ENCODE measurements at places on chromosomes 3 and 15. TPM values are rescaled to one million over a fixed set of nuclear protein-coding genes. Genes with fewer than 3 reads are reported as not detected.

Gene SNX33
- 1.8 TPM for total RNA-seq

DNA sequence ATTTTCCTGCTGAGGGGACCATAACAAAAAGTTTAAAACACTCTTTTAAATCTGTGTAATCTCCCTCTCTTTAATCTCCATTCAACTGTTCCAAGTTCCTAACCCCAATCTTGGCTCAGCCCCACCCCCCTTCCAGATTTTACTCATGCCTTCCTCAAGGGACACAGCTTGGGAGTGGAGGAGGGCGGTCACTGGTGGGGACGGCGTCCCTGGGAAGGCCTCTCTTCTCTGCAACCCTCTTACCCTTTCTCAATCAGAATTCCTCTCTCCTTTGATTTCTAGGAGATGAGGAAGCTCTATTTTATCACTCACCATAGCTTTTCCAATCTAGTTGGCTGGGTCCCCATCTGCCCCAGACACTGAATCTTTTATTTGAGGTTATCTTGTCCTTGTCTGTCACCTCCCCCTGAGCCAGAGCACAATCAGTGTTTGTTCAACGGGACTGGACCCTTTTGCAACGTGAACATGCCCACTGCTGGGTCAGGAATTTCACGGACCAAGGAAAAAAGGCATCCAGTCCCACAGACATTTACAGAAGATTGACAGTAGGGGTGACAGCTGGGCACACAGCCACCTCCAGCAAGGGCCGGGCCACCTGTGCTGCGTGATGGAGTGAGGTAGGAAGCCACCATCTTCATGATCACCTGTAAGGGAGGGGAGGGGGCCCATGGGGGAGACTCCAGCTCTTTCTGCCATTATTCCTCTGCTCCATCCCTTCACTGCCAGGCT is 84.0 kb upstream of the HERC1 start:
- DNase-seq, result no peak
- H3K27me3 ChIP-seq, result peaks cover 6% of the 10 kb centered on the region
- H3K27ac ChIP-seq, result no peak overlapping the region
- peaks cover 3% of the 10 kb centered on the region for H3K36me3 ChIP-seq

Gene DPPA4
- 0.21 TPM for total RNA-seq

Gene IL1RAP
- total RNA-seq, result 11.3 TPM

- H3K4me3 ChIP-seq, result peak within 1 kb of the TSS; percentile 97
- peaks cover 2% of the 10 kb centered on the region for H3K36me3 ChIP-seq
- peaks cover 27% of the 10 kb centered on the region for H3K4me1 ChIP-seq
- peak; percentile 81 for DNase-seq
- peak within 1 kb of the TSS; percentile 93 for H3K27ac ChIP-seq
- H3K27me3 ChIP-seq, result no peaks in the 10 kb centered on the region
Measured at GRCh38 chr15:34437687-34438086, at the start of gene GOLGA8A. Gene GOLGA8A, minus strand, starts transcription at chr15:34437808. Its CDS starts 48,117 bp downstream, at chr15:34389691.

GRCh38 chr15:75043509-75044257 is 20.3 kb downstream of the PPCDC start:
- no peak for DNase-seq
- H3K27ac ChIP-seq, result peak overlapping the region; percentile 65
- H3K4me3 ChIP-seq, result no peak overlapping the region
- peaks cover 33% of the 10 kb centered on the region for H3K4me1 ChIP-seq
- peaks cover 2% of the 10 kb centered on the region for H3K36me3 ChIP-seq
- H3K27me3 ChIP-seq, result no peaks in the 10 kb centered on the region

- no peaks in the 10 kb centered on the region for H3K36me3 ChIP-seq
- peak overlapping the region; percentile 66 for H3K27ac ChIP-seq
- H3K27me3 ChIP-seq, result no peaks in the 10 kb centered on the region
- no peak overlapping the region for H3K4me3 ChIP-seq
- DNase-seq, result no peak
Measured at GRCh38 chr15:90020936-90021507, 19.9 kb downstream of the ZNF710 start.

DNA sequence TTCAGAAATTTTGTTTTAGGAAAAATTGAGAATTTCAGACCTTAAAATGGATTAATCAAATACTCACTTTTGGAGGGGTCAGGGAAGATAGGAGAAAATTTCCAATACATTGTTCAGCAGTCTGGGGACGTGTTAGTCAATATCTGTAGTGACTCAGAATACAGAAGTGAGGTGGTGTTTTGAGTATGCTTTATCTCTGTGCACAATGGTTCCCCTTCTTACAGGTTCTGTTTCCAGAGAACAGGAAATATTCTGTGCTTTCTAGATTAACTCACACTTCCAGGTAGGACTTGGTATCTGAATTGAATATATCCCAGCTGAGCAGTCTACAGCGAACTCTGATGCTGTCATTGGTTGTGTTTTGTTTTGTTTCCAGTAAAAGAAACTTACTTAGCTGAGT is 30.7 kb upstream of the CCDC54 start:
- no peak for DNase-seq
- no peaks in the 10 kb centered on the region for H3K27me3 ChIP-seq
- H3K4me3 ChIP-seq, result no peak overlapping the region
- no peak overlapping the region for H3K27ac ChIP-seq
- H3K4me1 ChIP-seq, result peaks cover 2% of the 10 kb centered on the region
- H3K36me3 ChIP-seq, result no peaks in the 10 kb centered on the region

Gene CD96
- total RNA-seq, result 190 TPM

Gene PCOLCE2
- not detected for total RNA-seq

DNA sequence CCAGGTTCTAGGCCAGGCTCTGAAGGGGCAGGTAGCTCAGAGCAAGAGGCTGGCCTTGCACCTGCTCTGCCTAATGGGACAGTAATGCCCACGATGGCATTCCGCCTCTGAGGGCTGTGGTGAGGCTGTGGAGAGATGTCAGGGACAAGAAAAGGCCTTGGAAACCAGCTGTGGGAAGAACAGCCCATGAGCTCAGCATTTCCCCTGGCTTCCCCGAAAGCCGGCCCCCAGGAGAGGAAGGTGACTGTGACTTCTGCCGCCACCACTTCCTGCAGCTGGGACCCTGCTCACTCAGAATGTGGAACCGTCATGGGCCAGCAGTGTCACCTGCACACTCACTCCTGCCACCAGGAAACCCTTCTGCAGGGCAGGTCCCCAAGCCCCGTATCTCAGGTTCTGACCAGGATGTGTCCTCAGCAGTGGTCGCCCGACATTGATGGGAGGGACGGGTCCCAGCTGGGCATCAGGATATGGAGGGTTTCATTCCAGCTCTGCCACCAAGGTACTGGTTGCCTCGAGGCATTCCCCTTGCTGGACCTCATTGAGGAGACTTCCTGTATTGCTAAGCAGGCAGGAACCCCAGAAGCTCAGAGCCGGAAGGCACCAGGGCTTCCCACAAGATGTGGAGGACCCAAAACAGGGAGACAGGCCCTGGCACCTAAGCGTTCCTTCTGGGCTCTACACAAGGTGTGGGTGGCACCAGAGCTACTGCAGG is 30.7 kb downstream of the SEMA7A start:
- peaks cover 33% of the 10 kb centered on the region for H3K4me1 ChIP-seq
- H3K36me3 ChIP-seq, result no peaks in the 10 kb centered on the region
- H3K27me3 ChIP-seq, result peaks cover 7% of the 10 kb centered on the region
- no peak for DNase-seq
- H3K4me3 ChIP-seq, result peak overlapping the region; percentile 68
- peak overlapping the region; percentile 71 for H3K27ac ChIP-seq

Gene EOMES
- total RNA-seq, result 0.55 TPM

DNA sequence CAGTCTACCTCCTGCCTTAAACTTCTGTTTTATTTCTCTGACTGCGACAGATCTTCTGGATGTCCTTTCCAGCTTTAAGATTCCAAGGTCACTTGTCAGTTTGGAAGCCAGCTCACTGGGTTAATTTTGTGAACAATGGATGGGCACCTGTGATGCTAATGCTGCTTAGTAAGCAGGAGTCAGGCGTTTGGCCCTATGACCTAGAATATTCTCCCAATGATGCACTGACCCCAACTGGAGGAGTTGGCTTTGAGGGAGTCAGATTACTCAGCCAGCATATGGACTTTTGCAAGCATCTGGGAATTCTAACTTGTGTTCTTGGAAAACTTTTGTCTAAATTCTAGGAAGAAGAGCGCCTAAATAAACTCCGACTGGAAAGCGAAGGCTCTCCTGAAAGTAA is 28.1 kb downstream of the HACD3 start:
- no peak overlapping the region for H3K27ac ChIP-seq
- no peaks in the 10 kb centered on the region for H3K4me1 ChIP-seq
- no peaks in the 10 kb centered on the region for H3K27me3 ChIP-seq
- DNase-seq, result no peak
- no peak overlapping the region for H3K4me3 ChIP-seq

Gene FANCD2OS
- not detected for total RNA-seq

DNA sequence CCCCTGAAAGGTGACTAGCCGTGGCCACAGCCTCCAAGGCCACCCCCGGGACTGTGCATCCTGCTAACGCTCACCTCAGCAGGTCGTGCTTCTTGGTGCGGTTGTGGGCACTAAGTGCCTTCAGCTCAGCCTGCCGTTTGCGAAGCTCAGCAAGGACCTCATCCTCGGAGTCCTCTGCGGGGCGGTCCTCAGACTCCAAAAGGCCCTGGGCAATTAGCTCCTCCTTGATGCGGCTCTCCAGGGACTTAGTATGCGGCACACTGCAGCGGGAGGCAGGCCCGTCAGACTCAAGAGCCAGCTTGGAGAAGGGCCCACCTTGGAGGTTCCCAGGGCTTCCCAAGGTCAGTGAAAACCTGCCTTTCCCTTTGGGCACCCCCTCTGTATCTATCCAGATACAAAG is 8.3 kb downstream of the TADA3 start:
- H3K36me3 ChIP-seq, result peaks cover 11% of the 10 kb centered on the region
- DNase-seq, result no peak
- peaks cover 32% of the 10 kb centered on the region for H3K4me1 ChIP-seq
- no peaks in the 10 kb centered on the region for H3K27me3 ChIP-seq
- no peak overlapping the region for H3K4me3 ChIP-seq

- DNase-seq, result no peak
- H3K36me3 ChIP-seq, result no peaks in the 10 kb centered on the region
- no peak overlapping the region for H3K27ac ChIP-seq
- no peak overlapping the region for H3K4me3 ChIP-seq
- H3K27me3 ChIP-seq, result no peaks in the 10 kb centered on the region
Measured at GRCh38 chr15:50390554-50391264, 33.5 kb upstream of the USP8 start.

DNA sequence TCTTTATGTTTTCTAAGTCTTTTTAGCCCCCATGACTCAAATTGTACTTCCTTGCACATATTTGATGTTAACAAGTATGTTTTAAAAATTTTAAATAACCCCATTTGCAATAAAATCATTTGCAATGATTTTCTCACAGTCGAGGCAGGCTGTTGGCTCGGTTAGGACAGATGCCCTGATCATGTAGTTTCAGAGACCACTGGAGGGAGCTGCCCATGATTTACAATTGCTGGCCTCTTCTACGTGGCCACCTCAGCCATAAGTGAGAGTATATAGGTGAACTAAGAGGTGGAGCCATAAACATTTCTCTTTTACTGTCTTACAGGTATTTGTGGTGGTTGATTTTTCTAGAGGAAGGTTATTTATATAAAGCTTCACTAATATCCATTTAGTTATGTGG is 1.7 kb downstream of the DTWD1 start:
- H3K36me3 ChIP-seq, result peaks cover 5% of the 10 kb centered on the region
- peaks cover 20% of the 10 kb centered on the region for H3K4me1 ChIP-seq
- H3K27ac ChIP-seq, result peak overlapping the region; percentile 95
- no peak for DNase-seq
- H3K4me3 ChIP-seq, result no peak overlapping the region

Gene DIPK2A
- total RNA-seq, result 21.0 TPM

Gene CYP1A2
- total RNA-seq, result not detected

DNA sequence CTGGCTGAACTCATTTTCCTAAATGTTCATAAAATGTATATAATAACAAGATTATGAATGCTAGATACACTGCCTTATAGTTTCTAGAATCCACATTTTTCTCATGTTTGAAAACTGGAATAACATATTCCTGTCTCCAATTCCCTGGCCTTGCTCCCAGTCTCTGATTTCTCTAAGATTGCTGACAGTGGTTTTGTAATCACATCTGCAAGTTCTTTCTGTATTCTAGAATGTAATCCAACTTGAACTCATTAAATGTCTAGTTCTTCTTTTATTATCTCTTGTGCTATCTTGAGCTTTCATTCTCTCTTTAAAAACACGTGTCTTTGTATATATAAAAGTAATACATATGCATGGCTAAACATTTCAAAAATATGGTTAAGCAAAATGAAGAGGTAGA is 215.2 kb upstream of the ADAMTS9 start:
- H3K36me3 ChIP-seq, result no peaks in the 10 kb centered on the region
- H3K4me3 ChIP-seq, result no peak overlapping the region
- H3K27me3 ChIP-seq, result no peaks in the 10 kb centered on the region
- H3K27ac ChIP-seq, result no peak overlapping the region

GRCh38 chr3:108887777-108888176 is 65.2 kb downstream of the TRAT1 start:
- H3K36me3 ChIP-seq, result no peaks in the 10 kb centered on the region
- H3K27me3 ChIP-seq, result no peaks in the 10 kb centered on the region
- DNase-seq, result no peak

DNA sequence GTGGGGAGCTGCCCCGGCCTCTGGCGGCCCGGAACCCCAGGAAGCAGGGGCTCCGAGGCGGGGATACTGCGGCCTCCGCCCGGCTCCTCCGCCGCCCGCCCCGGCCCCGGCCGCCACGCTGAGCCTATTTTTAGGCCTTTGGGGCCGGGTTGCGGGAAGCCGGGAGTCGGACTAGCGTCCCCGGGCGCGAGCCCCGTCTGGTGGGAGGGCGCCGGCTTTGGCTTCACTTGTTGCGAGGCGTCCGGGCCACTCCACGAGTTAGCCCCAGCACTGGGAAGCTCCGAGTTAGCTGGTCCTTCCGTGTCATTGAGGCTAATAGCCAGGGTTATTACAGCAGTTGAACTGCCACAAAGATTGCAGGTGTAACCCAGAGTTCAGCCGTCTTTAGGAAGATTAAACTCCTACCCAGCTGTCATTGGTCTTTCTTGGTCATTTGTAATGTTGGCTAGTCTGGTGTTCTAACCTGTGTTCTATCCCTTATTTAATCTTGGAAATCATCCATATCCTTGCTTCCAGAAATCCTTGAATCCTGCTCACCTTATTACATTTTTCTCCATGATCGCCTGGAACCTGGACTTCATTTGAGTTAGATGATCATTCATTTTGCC is 791 bp downstream of the GYG1 start:
- peak overlapping the region; percentile 90 for H3K27ac ChIP-seq
- peaks cover 3% of the 10 kb centered on the region for H3K36me3 ChIP-seq
- H3K4me3 ChIP-seq, result peak overlapping the region; percentile 90
- peak; percentile 19 for DNase-seq
- no peaks in the 10 kb centered on the region for H3K27me3 ChIP-seq

DNA sequence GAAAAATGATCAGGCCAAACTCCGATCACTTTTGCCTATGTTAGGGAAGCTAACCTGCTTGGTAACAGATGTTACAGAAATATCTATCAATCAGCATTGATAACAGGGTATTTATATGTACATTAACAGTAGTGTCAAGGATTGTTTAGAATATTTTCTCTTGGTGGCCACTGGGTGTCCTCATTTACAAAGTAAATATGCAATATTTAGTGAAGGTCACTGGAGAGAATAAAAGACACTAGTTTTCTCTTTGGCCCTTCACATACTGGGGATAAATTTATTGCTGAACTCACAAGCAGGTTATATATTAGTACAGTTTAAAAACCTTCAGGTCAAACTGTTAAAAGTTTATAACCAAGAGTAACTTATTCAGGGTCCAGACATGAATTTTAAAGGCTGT is 69.0 kb downstream of the TIGIT start:
- H3K4me1 ChIP-seq, result no peaks in the 10 kb centered on the region
- no peaks in the 10 kb centered on the region for H3K36me3 ChIP-seq
- DNase-seq, result no peak
- no peaks in the 10 kb centered on the region for H3K27me3 ChIP-seq
- H3K4me3 ChIP-seq, result peak overlapping the region; percentile 52
- H3K27ac ChIP-seq, result no peak overlapping the region
